Skeletal muscle cell (primary cell): ENCODE measurements at places on chromosomes 5 and 9.

DNA sequence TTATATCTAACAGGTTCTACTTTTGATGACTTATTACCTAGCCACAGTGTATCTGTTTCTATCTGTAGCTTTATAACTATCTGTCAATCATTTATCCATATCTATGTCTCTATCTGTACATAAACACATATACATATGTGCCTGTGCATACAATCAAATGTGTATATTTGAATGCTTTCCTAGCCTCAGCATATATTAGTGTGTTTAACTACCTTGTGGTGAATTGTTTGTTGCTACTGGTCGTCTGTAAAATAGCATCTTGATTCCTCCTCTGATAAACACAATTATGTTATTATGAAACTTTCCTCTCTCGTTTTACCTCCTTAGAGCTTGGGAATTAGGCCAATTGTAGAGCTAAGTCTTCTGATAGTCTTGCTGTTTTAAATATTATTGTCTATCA lies 44.4 kb downstream of the PARP8 start:
- no peak for DNase-seq

DNA sequence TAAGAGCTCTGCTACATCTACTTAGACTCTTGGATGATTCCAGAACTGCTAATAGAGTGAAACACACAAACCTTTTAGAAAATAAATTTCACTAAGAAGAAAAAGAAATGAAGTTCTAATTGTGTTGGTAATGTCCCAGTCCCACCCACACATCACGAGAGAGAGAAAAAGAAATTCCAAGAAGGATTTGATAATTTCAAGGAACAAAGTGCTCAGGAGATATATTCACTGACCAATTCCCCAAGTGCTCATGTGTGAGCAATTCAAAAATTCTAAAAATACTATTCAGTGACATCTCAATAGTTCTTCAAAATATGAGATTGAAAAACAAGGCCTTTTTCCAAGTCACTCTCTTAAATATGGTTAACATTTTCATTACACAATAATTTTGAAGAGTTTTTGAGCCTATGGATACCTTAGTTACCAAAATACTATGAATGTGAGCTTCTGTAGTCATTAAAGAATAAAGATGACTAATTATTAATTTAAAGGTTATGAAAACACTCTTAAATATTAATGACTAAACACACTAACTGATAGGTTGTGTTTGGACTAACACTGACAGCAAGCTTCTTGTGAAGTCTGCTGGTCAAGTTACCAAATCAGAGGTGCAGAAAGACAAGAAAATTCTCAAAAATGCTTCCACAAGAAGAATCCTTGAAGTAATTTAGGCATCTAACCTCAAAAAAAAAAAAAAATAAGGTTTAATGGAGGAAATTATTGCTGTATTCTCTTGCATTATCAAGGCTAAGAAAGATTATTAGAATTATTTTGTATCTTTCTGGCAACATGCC lies 245.3 kb downstream of the PDE4D start:
- DNase-seq = no peak

- no peak for DNase-seq
Measured at GRCh38 chr5:5316334-5316733, 106.1 kb upstream of the ICE1 start.

DNA sequence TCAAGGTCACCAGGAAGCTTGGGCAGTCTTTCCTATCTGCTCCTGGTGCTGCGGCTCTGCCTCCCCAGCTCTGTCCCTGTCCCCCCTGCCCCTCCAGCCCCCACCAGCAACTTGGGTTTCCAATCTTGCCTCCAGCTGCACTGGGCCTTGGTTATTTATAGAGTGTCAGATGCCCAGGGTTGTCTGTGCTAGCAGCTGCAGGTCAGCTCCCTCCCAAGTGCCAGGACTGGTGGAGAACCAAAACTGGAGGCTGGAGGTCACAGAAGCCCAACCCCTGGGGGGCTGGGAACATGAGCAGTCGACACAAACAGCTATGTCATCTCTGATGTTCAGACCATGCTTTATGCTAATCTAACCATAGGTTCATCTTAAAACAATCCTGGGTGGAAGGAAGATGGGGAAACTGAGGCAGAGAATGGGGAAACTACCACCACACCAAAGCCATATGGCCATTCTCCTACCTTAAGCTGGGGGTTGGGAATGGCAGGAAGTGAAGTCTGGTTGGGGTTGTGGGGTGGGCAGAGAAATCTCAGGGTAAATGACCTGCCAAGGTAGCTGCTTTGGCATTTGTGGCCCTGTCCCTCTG lies 1.7 kb downstream of the TPM2 start:
- DNase-seq = no peak

DNA sequence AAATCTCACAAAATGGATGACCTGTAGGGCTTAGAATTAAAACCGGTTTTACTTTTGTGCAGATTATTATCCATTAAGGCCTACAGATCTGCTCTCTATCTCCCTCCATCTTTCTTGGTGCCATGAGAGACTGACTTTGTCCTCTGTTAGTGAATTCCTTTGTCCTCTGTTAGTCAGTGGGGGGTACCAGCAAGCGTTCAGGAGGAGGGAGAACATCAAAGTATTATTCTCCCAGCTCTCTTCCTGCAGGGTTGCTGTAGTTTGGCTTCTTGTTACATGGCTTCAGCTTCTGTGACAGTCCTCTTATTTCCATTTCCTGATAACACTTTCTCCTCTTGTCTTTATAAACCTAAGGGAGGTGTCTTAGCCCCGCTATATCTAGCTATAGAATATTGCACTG lies 850.5 kb upstream of the SEMA6A start:
- no peak for DNase-seq

GRCh38 chr9:130680836-130681768 lies 12.5 kb upstream of the EXOSC2 start:
- DNase-seq = peak; percentile 31

DNA sequence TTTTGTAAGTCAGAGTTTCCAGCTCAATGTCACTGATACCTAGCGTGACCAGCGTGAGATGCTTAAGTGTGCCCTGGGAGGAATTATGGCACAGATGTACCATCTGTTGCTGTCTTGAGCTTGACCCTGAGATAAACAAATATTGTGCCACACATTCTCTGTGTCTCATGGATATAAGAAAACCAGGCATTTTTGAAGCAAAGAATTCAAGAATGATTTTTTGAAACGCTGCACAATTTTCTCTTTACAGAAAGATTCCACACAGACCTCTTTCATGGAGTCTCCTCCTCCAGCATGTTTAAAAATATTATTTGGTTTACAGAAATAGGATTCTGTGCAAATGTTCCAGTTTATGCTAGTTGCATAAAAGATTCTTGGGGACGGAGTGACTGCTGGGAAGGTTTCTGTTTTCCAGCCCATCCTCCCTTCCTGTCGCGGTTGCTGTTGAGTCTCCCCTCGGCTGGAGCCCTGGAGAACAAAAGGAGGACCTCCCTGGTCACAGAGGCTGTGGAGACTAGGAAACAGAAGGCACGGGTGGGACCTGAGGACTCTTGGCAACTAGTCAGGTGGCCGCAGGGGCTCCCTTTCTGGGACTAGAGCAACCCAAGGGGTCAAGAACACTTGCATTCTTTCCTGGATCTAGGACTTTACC lies 120.8 kb downstream of the RASGRF2 start:
- DNase-seq = no peak

DNA sequence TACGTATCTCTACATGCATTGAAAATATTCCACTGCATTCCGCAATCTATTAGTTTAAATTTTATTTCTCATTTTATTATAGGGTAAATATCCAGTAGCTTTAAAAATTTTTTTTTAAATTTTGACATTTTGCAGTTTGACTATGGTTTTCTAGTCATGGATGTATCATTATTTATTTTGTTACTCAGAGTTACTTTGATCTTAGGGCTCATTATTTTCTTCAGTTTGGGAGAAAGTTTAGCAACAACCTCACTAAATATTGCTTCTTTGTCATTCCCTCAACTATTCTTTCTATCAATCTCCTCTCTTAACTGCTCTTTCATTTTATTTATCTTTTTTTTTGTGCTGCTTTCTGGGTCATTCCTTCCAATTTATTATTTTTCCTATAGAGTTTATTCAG lies 100.5 kb upstream of the SLCO6A1 start:
- no peak for DNase-seq

DNA sequence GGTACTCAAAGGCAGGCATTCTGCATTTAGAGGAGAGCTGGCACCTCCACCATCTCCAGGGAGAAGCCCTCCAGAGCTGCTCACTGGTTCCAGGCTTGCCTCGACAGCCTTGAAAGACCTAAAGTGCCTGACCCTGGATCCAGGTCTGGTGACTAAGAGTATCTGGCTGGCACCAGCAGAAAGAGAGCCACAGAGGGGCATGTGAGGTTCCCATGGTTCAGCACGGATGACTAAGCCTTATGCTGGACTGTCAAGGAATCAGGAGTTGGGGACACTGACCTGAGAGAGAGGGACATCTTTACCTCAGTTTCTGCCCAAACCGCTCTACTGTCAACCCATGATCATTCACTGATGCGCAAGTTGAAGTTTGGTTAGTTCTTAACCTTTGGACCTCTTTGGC lies 3.0 kb downstream of the ACTL7A start:
- no peak for DNase-seq

- no peak for DNase-seq
Measured at GRCh38 chr5:7376871-7377270, 19.1 kb upstream of the ADCY2 start.

GRCh38 chr5:15421381-15421780 lies 78.6 kb upstream of the FBXL7 start:
- DNase-seq = no peak

DNA sequence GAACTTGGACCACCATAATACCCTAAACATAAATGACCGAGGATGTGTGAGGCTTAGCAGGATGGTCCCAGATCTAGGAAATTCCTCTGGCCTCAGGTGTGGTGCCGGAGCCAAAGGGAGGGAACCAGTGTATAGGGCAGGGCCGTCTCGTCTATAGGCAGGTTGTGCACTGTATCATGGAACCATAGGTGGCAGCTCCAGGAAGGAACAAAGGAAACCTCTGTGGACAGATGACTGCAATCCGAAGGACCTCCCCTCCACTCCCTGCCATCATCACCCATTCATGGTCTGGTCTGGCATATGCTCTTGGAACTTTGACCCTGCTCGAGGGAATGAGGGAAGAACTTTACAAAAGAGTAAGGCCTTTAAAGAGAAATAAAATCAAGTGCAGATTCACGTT lies 2.9 kb upstream of the MACIR start:
- no peak for DNase-seq

- DNase-seq = peak; percentile 41
Measured at GRCh38 chr5:116299746-116300640, 215.2 kb downstream of the COMMD10 start.

DNA sequence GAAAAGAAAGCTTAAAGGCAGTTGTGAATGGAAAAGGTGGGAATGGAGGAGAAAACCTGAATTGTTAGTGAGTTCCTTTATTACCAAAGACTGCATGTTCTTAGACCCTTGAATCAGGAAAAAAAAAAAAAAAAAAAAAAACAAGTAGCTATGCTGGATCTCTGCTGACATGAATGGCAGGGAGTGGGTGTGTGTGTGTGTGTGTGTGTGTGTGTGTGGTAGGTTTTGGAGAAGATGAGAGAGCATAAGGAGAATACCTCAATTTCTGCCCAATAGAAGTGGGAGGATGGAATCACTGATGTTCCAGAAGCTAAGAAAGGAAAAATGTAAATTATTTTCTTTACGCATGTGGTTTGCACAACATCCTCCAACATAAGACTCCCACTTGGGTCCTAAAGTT lies 25.5 kb upstream of the NR4A3 start:
- no peak for DNase-seq

DNA sequence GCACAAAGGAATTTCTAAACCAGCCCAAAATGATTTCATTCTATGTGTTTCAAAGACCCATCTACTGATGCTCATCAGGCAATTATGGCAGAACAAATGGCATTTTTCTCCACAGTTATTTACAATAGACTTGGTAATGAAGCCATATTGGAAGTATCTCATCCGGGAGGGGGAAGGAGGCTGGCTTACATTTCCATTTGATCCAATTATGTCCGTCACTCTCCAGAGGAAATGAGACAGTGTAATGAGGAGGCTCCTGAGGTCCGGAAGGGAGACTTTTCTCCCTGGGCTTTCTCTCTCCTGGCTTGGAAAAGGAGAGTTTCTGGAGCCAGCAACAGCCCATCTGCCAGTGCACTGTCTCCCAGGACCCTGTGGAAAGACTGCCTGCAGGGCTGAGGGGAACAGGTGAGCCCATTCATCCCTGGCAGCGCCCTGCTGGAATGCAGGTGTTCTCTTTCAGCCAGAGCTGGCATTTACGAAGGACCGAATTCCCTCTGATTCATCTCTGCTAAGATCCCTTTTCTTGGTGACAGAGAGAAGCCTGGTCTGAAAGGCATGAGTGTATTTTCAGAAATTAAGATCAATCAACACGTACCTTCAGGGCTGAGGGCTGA lies 54.9 kb upstream of the SAP30L start:
- no peak for DNase-seq

GRCh38 chr5:100472091-100472490 lies 63.1 kb upstream of the FAM174A start:
- DNase-seq = no peak

DNA sequence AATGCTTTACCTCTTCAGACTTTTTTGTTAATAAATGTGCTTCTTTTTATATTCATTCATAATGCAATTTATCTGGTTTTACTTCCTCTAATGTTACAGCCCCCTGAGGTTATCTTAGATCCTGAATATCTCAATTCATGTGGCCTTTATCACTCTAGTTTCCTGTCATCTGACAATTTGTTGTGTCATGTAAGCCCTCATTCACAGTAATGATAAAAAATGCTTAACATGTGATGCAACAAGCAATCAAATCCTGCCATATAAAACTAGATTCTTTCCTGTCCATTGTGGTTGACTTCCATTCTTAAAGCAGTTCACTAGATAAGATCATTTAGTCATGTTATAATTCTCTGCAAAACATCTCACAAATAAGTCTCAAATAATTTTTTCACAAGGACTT lies 991.2 kb upstream of the ACO1 start:
- DNase-seq = no peak

DNA sequence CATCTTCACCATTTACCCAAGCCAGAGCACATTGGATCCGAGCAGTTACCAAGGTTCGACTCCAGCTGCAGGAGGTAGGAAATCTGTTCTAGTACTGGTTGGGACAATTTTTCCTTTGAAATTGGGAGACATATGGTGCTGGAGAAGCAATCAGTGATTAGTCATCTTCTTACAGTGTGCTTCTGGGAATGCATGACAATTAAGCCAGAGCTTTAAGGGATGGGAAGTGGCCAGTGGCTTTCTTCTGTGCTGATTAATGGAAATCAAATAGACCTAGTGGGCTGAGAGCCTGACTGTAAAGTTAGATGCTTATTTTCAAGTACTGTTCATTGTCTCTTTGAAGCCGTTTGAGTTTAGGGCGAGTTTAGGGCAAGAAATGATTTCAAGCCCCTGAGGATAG lies 152.1 kb downstream of the UNC13B start:
- no peak for DNase-seq

GRCh38 chr5:180607861-180608571 lies 16.7 kb upstream of the SCGB3A1 start:
- DNase-seq = no peak

GRCh38 chr9:88179062-88179521 lies 40.8 kb upstream of the SPATA31C2 start:
- DNase-seq = no peak

GRCh38 chr5:3194271-3194670 lies 401.4 kb upstream of the IRX1 start:
- no peak for DNase-seq

DNA sequence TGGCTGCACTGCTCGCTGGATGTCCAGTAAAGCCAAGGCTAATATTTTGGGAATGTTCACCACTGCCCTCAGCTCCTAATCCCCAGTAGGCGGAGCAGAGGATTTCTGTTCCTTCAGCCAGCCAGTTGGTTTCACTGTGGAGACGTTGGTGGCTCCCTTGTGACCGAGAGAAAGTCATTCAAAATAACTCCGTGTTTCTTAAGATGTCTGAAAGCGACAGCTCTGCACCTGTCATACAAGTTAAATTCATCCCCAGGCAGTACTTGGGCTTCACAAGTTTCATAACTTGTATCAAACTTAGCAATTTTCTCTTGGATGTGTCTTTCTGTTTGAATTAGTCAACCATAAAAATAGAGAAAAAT lies 382 bp upstream of the CDKN2B start:
- no peak for DNase-seq
